GM06990 (cell line): ENCODE measurements at places on chromosomes 5 and 9.
A peak's percentile ranks its signal among the peaks of the same experiment; 100 is the strongest.

DNA sequence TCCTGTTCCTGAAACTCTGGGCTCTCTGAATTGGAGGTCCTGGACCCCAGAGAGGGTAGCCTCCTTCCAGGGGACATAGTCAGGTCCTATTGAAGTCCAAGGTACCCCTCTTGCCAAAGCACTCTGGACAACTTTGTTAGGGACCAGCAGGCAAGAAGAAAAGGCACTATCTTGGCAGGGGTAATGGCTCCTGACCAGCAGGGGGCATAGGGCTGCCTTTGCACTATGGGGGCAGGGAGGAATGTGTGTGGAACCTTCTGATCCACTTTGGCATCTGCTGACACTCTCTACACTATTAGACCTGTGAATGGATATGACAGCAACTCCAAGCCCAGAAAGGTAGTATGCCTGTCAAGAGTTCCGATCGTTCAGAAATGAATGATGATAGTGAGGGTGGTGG, 179.0 kb upstream of the CD180 start:
- DNase-seq: no peak

DNA sequence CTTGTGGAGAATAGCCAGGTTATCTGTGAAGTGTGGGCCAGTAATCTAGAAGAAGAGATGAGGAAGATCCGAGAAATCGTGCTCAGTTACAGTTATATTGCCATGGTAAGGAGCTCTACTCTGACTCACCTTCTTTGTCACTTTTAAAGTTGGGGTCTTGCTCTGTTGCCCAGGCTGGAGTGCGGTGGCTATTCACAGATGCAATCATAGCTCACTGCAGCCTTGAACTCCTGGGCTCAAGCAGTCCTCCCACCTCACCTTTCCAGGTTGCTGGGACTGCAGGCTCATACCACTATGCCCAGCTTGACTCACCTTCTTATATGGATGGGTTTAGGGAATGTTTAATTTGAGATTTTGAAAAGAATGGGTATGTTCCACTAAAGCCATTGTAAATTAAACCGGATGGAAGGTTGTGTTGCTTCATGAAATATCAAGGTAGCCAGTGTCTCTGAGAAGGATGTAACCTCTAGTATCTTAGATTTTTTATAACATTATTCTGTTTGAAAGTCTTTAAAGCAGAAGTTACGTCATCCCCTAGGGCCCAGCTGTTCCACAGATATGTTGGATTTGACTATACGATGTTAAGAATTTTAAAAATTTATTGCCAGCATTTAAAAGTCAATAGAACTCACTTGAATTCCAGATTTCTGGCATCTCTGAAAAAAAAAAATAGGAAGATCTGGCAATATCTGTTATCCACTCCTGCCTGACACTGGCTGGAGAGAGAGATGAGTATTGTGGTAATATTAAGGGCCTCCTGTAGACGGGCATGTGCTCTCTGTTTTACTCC, 5.1 kb downstream of the CNOT8 start:
- DNase-seq: no peak

DNA sequence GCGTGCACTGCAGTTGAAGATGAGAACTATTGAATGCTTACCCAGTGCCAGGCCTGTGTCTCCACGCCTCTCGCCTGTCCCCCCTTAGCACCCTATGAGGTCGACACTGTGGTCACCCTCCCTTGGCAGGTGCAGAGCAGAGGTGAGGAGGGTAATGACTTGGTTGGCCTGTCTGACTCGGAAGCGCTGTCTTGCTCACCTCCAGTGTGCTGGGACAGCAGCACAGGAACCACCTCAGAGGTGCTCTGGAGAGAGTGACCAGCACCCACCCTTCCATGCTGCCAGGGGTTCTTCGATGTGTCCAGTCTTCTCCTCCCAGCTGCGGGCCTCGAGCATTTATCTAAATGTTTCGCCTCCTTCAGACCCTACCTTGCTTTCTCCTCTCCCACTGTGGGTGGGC, 178.3 kb upstream of the IRX2 start:
- no peak for DNase-seq

DNA sequence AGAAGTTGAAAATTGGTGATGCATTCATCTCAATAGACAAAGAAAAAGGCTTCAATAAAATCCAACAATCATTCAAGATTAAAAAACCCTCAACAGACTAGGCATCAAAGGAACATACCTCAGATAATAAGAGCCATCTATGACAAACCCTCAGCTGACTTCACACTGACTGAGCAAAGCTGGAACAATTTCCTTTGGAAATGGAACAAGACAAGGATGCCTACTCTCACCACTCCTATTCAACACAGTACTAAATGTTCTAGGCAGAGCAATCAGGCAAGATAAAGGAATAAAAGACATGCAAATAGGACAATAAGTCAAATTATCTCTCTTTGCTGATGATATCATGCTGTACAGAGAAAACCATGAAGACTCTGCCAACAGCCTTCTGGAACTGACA, 1188.1 kb downstream of the DTWD2 start:
- DNase-seq: no peak

GRCh38 chr5:1523793-1524480, at the start of gene LPCAT1:
Gene LPCAT1, minus strand, starts transcription at chr5:1523960. Its CDS starts 116 bp downstream, at chr5:1523844.
- DNase-seq: peak; percentile 86

DNA sequence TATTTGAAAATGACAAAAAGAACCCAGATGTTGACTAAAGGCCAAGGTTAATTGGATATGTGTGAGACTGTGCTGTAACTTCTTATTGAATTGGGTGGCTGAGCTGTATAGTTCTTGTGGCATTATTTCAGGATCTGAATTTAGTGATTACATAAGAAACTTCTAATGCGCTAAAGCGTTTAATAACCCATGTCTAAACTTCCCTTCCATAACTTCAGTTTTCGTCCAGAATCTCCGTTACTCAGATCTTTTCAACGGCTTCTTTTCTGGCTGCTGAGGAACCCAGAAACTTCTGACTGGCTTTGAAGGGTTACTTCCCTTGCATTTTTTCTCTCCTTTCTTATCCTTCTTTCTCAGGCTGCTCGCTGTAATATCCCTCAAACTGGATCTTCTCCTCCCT, 28.1 kb upstream of the C9orf72 start:
- no peak for DNase-seq

GRCh38 chr5:14064841-14065240, 78.3 kb upstream of the TRIO start:
- DNase-seq: no peak

- DNase-seq: no peak
Measured at GRCh38 chr5:179298181-179298993, 46.9 kb downstream of the ADAMTS2 start.

DNA sequence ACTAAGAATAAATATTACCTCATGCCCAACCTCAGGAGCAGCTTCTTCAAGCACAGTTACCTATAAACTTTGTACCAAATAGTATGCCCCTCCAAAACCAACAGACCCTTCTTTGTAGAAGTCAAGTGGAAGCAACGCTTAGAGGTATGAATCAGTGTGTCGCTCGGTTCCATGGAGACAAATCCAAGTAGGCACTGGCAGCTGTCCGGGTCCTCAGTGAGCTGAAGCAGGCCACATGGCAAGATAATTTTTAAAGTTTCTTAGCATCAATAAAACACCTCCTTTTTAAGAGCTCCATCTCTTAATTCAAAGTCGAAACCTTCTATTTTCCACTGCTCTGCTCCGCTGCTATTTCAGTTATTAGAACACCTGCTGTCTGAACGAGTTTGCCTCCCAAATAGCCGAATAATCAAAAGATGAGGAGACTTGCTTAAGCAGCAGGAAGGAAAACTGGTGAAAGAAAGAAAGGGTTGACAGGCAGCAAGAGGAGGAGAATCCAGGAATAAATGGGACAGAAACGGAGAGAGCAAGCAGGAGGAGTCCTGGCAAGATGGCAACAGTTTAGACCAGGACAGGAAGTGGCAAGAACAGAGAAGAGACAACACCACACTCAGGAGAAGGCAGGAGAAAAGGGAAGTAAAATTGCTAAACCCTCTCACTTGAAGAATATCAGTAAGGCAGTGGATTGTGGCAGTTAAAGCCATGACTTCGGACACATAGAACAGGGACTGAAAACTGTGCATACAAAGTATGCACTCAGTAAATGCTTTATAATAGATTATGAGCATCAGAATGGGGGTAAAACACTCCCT, 65.0 kb downstream of the PPP2R2B start:
- DNase-seq: no peak

GRCh38 chr5:163838738-163839137, 333.3 kb downstream of the MAT2B start:
- DNase-seq: no peak

DNA sequence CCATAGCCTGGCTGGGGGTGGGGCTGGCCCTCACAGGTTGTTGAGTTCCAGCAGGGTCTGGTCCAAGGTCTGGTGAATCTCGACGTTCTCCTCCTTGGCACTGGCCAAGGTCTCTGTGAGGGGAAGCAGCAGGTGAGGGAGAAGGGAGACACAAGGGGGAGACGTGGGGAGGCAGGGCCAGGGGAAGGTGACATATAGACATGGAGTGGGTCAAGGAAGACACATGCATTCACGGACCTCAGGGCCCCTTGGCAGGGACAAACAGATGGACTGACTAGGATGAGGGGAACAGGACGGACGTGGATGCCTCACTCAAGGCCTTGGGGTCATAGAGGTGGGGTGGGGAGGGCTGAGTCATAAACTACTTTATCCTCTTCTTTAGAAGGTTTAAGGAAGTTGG, 7.7 kb downstream of the TPM2 start:
- DNase-seq: no peak

GRCh38 chr9:113966394-113966793, 90.3 kb downstream of the ZNF618 start:
- no peak for DNase-seq

DNA sequence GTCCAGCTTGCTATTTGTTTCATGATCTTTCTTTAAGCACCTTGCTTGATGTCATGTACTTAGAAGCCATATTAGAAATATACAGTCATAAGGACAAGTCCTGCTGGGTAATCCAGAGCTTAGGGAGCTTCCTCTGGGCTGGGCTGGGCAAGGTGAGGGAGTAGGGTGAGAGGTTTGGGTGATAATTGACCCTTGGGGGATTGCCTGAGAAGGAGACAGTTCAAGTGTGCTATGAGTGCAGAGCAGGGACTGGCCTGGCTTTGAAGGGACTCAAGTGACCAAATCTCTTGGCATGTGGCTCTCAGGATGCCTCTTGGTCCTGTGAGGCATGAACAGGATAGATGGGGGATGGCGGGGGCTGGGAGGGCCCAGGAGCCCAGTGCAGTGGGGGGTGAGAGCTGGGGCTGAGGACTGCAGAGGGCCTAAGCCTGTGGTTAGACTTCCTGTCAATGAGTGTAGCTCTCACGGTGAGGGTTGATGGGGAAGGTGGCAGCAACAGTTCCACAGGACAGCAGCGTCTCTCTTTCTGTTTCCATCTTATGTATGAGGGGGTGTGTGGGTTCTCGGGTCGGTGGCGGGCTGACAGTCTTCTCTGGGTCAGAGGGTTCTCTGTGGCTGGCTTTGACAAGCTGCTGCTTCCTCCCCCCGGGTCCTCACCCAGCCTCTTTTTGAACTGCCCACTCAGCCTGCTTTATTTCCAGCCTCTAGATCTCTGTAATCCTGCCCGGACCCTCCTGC, 53.5 kb downstream of the RGS3 start:
- peak; percentile 87 for DNase-seq

- no peak for DNase-seq
Measured at GRCh38 chr5:121962958-121963357, 1.2 kb downstream of the SRFBP1 start.

GRCh38 chr5:38099205-38100168, 158.9 kb upstream of the EGFLAM start:
- DNase-seq: no peak

- no peak for DNase-seq
Measured at GRCh38 chr5:76867038-76867437, 17.2 kb downstream of the S100Z start.

DNA sequence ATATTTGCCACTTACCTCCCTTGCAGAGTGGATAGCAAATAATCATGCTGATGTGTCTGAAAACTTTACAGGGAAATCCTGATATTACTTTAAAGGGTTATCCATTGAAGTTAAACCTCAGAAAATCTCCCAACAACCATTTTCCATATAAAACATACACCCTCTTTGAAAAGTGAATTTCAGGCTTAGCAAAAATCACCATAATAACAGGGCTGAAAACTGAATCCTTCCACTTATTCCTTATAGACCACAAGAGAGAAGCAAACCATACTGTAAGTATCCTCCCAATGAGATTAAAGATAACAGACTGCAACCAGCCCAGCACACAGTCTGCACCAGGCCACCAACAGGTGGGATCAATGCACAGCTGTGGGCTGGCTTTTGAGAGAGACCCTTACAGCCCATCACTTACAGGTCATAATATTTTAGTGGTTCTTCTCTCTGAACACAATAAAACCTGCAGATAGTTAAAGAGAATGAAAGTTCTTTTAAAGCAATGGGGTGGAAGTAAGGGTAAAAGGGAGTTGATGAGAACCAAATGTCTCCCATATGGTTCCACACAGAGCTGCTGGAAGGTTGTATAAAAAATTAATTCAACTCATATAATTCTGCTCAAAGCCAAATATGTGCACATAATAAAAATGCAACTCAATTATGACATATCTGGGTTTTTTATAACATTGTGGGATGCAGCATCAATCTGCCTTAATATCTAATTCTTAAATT, 376.2 kb upstream of the GRAMD2B start:
- DNase-seq: no peak

DNA sequence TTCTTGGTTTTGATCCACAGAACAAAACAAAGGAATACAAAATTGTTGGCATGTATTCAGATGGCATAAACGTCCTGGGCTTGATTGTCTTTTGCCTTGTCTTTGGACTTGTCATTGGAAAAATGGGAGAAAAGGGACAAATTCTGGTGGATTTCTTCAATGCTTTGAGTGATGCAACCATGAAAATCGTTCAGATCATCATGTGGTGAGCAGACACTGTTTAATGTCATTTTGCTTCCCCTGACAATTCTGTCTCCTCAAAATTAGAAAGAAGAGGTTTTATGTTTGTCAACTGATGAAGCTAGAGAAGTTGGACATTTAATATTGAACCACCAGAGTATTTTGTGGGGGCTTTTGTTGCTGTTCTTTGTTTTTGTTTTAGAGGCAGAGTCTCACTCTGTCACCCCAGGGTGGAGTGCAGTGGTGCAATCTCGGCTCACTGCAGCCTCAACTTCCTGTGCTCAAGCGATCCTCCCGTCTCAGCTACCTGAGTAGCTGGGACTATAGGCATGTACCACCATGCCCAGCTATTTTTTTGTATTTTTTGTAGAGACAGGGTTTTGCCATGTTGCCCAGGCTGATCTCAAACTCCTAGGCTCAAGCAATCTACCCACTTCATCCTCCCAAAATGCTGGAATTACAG, 82.0 kb downstream of the SLC1A1 start:
- DNase-seq: no peak

- DNase-seq: no peak
Measured at GRCh38 chr9:109440117-109440515, 58.0 kb downstream of the PTPN3 start.

- DNase-seq: no peak
Measured at GRCh38 chr9:93477397-93477796, 24.0 kb upstream of the FAM120AOS start.

GRCh38 chr9:133372144-133372543, 3.7 kb downstream of the SURF4 start:
- DNase-seq: no peak

- DNase-seq: peak; percentile 16
Measured at GRCh38 chr9:83596899-83597504, 25.9 kb upstream of the IDNK start.
